ENCODE measurements at places on chromosomes 12 and 14.

GRCh38 chr14:68884031-68885030 is 91.5 kb upstream of the ZFP36L1 start:
- DNase-seq = no peak

- DNase-seq = no peak
These were observed 72.1 kb upstream of the SRSF5 start for GRCh38 chr14:69694730-69695281.

GRCh38 chr12:125070112-125070511 is 4.9 kb downstream of the AACS start:
- DNase-seq = no peak

GRCh38 chr14:101121508-101122139 is 218.1 kb upstream of the RTL1 start:
- DNase-seq = no peak

- no peak for DNase-seq
These were observed 11.1 kb upstream of the RERGL start for GRCh38 chr12:18101043-18101442.

DNA sequence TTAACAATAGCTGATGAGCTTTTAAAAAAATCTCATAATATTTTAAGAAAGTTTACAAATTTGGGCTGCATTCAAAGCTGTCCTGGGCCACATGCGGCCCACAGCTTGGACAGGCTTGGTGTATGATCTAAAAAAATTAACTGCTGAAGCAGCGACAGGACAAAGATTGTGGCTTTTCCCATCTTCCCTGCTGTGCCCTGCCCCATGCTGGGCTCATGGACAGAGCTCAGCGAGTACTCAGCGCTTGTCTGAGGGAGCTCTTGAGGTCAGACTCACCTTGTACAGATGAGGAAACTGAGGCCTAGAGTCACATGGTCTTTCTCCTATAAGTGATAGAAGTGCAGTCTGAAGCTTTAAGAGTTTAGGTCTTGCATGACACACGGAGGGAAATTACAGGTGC is 15.0 kb downstream of the EVL start:
- DNase-seq = no peak

GRCh38 chr12:57616383-57617101 is 5.3 kb downstream of the ARHGEF25 start:
- no peak for DNase-seq

DNA sequence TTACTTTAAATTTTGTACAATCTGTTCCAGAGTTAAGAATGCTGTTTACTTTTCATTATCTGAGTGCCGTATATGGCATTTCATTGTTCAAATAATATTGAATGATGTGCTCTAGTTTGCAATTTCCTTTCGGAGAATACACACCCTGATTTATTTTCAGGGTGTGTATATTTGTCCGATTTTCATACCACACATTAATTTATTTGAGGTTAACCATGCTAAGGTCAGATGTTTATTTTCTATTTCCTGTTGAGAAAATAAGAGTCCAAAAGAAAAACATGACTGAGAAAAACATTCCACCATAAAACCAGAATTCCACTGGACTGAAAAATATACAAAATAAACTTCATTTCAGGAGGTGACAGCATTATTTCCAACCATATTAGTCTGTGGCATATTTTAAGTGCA is 64.2 kb upstream of the OVCH1 start:
- DNase-seq = no peak

DNA sequence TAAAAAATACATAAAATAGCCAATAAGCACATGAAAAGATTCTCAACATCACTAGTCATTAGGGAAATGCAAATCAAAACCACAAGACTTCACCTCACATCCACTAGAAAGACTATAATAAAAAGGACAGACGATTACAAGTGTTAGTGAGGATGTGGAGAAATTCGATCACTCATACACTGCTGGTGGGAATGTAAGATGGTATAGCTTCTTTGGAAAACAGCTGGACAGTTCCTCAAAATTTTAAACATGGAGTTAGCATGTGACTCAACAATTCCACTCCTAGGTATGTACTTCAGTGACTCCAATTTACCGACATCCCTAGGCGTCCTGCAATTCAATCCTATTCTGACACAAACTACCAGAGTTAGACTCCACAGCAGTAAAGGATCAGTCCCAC is 13.7 kb downstream of the TRIM9 start:
- DNase-seq = no peak

DNA sequence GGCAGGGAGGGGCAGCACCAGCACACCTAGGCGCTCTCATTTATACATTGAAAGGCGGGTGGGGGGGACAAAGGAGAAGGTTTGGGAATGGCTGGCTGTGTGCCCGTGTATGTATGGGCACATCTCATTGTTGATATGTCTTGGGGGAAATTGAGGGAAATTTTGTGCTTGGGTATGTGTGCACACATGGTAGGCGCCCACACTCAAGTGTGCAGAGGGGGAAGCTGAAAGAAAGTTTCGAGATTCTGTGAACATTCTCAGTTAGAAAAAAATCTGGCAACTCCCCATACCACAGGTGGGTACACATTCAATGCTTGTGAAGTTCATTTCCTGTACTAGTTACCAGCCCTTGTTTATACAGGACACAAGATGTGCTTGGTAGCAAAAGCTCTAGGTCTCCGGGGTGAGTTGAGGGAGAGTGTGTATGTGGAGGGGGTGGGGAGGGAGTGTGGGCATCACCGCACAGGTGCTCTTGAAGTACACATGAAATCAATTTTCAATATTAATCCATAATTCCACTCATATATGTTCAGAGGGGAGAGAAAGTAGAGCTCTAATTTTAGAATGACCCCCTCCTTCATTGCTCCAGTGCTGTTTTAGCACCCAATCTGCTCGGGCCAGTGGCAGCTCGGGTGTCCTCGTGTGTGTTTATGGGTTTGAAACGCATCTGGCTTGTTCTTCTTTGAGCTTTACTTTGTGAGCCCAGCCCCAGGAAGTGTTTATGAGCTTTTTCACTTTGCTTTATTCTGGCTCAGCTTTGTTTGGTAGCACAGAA is 286.0 kb downstream of the ZFP36L1 start:
- DNase-seq = no peak

DNA sequence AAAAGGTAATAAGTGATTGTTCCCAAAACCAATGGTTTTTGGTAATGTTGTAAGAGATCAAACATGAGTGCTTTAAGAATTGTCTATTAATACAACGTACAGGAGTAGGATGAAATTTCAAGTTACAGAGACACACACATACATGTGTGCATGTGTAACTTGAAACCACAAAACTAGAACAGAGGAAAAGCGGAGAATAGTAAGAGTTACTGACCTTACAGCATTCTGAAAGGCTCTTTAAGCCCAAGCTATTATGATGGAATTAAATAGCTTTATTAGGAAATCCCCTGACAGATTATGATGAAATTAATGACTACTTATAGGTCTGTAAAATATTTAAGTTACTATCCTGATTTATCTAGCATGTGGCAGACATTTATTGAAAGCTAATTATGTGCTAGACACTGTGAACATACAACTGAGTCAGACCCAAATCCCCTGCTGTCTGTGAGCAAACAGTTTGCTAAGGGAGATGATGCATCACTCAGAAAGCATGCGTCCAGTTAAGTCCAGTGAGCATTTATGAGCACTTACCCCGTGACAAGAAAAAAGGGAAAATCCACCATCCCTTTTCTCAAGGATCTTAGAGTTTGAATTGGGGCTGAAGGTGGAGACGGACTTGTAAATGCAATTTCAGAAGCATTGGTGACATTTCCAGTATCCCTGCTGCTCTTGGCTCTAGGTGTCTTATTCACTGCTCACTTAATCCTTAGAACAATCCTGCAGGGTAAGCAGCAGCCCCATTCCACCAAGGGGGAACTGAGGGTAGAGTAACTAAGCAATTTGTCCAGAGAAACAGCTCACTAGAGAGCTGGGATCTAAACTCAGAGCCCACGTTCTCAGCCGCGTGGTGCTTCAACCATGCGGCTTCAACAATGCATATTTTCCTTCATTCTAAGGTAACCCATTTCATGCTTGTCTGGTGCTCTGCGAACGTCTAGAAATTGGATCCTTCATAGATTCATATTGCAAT is 117.4 kb downstream of the EML1 start:
- DNase-seq = no peak

GRCh38 chr12:78308701-78309100 is 478.0 kb downstream of the NAV3 start:
- DNase-seq = no peak

DNA sequence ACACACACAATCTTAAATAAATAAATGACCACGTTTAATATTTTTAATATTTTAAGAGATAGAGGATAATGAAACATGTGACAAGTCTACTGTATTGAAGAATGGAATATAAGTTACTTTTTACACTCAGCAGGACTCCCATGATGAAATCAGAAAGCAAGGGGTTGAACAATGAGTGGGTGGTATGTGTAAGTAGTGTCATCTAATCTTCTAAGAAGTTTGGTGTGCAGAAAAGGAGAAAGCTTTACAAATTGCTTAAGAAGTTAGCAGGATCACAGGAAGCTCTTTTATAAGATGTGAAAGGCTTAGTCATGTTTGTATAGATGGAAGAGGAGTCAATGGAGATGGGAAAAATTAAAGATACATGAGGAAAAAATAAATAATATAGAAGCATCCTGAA is 47.8 kb downstream of the SLC15A5 start:
- DNase-seq = no peak

GRCh38 chr12:62264706-62265105 is 4.5 kb downstream of the USP15 start:
- no peak for DNase-seq

GRCh38 chr14:38187528-38187927 is 20.2 kb upstream of the SSTR1 start:
- DNase-seq = no peak

DNA sequence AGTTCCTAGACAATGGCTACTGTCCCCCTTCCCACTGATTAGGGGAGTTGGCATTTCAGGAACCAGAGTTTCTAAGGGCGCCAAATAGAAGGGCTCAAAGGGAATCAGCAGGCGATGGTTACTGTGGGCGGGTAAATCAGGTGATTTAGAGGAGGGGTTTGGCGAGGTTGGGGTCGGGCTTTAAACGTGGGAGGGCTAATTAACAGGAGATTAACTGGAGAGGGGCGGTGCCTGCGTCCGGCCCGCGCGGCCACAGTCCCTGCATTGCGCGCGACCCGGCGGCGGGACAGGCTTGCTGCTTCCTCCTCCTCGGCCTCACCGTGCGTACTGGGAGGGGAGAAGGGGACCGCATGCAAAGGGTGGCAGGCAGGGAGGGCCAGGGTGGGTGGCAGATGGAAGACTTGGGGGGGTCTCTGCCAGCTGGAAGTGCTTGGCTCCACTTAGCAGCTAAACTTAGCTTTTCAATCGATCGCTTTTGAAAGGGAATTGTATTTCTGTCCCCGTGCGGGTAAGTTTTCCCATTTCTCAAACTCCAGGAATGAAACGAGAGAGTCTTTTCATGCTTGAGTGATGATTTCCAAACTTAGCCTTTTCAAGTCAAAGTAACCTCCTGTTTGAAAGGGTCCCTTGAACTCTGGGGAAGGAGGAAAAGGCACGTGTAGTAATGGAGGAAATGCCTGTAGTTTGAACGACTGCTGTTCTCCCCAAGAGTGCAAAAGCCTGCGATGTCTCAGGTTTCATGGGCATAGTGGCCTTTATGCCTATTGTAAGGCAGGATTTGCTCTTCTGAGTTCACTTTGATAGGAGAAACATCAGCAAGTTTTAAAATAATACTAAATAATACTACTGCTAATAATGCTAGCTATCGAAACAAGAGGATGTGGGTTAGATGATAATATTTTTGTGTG is at the start of gene MGST1:
Gene MGST1, plus strand, starts transcription at position 255 of the 908 bp plus-strand sequence. CDS start 6,608 bp downstream, outside the sequence.
- peak; percentile 33 for DNase-seq

DNA sequence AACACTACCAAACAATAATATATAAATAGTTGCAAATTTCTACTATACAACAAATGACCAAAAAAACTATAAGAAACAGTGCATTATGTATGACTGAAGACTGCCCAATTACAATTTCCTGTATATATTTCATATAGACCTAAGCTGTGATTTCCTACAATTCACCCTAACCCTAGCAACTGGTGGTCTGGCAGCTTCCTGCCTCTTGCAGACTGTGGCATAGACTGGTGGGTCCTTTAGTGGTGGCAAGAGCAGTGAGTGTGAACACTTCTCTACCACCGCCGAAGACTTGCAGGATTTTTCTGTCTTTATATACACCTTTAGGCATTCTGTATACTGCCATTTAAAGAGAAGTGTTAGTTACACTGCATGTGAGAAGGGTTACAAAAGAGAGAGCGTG is 43.6 kb upstream of the CMAS start:
- no peak for DNase-seq

DNA sequence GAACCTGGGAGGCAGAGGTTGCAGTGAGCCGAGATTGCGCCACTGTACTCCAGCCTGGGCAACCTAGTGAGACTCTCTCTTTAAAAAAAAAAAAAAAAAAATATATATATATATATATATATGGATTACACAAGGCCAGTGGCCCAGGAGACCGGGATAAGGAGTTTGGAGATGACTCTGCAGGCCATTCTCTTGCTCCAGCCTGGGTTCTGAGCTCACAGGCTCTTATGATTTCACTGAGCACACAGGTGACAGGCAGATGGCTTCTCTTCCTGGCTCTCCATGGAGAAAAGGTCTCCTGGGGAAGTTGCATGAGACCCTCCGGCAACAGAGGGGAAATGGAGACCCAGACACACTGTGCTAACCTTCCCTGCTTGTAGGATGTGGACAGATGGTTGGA is 98.7 kb upstream of the VASH1 start:
- no peak for DNase-seq

DNA sequence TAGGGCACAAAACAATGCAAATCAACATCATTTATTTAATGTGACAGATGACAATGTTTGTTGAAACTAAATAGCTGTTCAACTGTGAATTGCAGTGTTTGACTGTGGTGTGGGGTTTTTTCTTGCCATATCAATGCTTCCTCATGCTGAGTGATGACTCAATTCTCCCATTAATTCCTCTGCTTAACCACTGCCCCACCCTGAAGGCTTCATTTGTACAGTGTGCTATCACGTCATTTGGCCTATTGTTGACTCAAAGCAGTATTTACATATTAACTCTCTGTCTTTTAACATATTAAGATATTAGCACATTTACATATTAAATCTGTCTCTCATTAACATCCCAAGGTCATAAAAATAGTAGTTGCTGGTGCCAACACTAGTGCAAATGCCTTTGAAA is 164.8 kb upstream of the NRXN3 start:
- no peak for DNase-seq

DNA sequence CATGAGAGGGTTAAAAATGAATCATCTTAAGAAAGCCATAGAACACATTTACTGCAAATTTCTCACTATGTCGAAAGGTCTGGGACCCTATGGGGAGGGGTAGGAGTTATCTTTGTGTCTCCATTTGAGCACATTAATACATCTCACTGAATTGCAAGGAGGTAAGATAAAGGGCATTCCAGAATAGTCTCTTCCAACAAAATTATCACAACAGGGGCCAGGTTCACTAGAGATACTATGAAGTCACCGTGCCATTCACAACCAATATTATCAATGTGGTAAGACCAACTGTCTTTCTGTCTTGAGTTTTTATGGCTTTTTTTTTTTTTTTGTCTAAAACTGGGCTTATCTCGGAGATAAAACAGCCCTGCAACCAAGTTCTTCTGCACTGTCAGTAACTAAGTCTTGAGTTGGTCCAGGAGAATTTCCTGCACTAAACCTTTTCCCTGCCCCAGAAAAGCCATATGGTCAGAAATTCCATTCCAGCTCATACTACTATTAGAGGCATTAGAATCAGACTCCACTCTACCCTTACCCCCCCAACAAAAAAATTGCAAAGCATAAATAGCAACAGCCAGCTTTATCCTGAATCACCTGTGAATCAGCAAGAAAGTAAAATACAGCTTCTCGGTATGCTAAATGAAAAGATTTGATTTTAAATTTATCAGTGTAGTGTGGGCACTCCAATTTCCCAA is 79.7 kb downstream of the PTPRR start:
- no peak for DNase-seq

GRCh38 chr12:132317233-132317938 is 12.0 kb downstream of the GALNT9 start:
- no peak for DNase-seq
